ENCODE measurements at places on chromosomes 12 and 14.

- no peak for DNase-seq
Measured at GRCh38 chr12:48067250-48067938, 38.5 kb downstream of the SENP1 start.

- no peak for DNase-seq
Measured at GRCh38 chr14:21382886-21383847, 652 bp downstream of the SUPT16H start.

DNA sequence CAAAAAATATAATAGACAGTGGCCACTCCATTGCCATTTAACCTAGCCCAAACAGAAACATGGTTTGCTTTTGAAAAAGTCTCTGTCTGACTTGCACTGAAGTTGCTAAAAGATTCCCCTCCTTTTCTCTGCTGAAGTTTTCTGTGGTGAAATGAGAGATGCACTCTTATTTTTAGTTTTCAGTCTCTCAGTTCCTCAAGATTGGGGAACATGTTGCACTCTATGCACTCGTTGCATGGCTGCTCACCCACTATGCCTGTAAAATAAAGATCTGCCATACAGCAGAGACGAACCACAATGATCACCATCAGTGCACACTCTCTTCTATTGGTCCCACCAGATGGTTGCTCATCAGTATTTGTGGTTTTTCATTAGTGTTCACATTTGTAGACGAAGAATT is 13.1 kb upstream of the DAAM1 start:
- no peak for DNase-seq

DNA sequence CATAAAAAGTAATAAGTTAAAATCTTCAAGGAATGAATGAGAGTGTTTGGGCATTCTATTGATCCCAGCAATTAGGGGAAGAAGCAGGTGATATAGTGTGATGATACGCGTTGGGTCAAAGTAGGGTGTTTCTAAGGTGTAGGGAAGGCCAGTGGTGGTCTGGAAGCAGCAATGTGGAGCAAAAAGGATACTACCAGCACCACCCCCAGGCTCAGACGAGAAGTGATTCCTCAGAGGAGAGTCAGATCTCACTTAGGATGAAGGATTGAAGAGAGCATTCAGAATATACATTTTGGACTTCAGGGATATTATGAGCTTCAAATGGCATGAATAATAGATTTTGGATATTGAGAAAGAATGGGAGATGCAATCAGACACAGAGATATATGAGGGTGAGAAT is 497.6 kb downstream of the RMST start:
- DNase-seq: no peak

Measured in NCI-H1048 (cell line).